ENCODE measurements at places on chromosomes 12 and 14.
A peak's percentile ranks its signal among the peaks of the same experiment; 100 is the strongest.

GRCh38 chr14:32508281-32508680 is 179.2 kb downstream of the AKAP6 start:
- peak; percentile 45 for DNase-seq

DNA sequence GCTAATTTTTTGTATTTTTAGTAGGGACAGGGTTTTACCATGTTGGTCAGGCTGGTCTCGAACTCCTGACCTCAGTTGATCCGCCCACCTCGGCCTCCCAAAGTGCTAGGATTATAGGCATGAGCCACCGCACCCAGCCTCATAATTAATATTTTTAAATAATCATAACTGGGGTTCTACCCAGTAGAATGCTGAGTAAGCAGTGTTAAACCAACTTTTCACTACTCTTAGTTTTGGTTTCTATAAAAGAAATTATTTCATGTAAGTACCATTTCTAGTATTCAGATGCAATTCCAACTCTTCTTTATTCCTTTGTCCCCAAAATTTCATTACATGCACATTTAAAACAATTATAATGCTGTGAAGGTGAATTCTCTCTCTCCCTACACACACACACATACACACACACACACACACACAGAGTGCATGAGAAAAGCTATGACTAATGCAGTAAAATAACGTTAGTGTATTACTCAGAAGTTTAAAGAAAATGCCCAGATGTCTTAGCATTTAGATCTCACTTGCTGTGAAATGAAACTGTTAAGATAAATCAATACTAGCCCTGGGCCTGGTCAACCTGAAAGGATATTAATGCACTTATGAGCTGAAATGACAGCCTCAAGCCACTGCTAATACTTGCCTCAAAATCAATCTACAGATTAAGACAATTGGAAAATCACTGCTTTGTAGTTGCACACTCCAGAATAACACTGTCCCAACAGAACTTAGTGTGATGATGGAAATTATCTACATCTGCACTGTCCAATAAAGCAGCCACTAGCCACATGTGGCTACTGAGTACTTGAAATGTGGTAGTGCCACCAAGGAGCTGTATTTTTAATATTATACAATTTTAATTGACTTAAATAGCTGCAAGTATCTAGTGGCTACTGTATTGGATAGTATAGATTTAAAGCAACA is 36.0 kb downstream of the PTPN21 start:
- peak; percentile 57 for DNase-seq

DNA sequence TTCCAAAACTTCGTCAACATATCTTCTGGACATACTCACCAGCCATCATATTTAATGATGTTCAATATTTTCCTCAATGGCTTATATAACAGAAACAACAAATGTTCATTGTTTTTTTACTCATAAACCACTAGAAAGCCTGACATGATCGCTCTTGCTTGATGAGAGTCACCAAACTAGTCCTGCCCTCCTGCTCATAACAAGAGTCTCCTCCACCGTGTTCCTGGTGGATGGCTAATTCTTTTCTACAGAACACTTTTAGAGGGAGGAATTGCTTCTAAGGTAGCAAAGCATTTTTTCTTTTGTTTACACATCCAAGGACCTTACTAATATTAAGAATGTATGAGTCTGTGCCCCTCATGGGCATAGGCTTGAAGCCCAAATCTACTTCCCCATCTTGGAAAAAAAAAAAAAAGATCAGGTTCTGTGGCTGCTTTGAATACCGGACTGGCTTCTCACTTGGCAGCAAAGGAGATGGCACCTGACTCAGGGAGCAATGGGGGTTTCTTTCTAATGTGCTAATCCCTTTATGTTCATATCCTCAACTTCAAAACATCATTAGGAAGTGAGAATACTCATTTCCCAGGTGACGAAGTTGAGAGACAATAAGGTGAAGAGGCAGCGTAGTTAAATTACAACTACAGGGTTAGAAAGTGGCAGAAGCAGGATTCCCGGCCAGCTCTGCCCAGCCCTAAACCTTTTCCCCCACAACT is 188.8 kb downstream of the EPS8 start:
- DNase-seq = no peak

DNA sequence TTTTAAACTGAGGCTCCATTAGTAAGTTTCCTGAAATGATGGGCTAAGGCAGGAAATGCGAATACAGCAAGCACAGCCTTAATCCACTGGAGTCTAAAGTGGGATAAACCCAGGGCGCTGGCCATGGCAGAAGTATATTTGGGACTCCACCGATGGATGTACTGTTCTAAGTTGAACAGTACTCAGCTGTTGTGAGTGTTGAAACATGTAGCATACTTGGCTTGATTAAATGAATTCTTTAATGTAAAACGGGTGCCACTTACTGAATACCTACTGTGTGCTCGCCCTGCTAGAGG is 996 bp downstream of the SSPN start:
- peak; percentile 62 for DNase-seq

DNA sequence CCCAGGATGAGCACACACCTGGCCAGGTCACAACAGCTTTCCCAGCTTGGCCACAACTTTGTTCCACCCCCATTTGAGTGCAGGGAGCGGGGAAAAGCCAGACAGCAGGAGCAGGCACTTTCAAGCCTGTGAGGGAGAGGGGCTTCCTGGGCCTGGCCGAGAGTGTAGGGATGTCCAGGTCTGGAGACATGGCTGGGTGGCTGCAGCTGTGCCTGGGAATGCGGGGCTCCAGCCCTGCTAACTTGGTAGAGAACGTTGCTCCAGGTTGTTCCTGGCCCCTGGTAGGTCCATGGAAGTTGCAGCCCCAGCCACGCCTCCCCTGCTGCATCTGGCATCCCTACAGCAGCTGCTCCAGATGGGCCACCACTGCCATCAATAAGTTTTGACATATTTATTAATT is 738.5 kb downstream of the SLC6A15 start:
- DNase-seq = no peak

GRCh38 chr12:67067453-67068203 is 201.5 kb upstream of the CAND1 start:
- no peak for DNase-seq

GRCh38 chr14:49930720-49931119 is 37.8 kb downstream of the ARF6 start:
- no peak for DNase-seq

GRCh38 chr14:62667421-62667914 is 377.8 kb downstream of the KCNH5 start:
- DNase-seq = peak; percentile 13

DNA sequence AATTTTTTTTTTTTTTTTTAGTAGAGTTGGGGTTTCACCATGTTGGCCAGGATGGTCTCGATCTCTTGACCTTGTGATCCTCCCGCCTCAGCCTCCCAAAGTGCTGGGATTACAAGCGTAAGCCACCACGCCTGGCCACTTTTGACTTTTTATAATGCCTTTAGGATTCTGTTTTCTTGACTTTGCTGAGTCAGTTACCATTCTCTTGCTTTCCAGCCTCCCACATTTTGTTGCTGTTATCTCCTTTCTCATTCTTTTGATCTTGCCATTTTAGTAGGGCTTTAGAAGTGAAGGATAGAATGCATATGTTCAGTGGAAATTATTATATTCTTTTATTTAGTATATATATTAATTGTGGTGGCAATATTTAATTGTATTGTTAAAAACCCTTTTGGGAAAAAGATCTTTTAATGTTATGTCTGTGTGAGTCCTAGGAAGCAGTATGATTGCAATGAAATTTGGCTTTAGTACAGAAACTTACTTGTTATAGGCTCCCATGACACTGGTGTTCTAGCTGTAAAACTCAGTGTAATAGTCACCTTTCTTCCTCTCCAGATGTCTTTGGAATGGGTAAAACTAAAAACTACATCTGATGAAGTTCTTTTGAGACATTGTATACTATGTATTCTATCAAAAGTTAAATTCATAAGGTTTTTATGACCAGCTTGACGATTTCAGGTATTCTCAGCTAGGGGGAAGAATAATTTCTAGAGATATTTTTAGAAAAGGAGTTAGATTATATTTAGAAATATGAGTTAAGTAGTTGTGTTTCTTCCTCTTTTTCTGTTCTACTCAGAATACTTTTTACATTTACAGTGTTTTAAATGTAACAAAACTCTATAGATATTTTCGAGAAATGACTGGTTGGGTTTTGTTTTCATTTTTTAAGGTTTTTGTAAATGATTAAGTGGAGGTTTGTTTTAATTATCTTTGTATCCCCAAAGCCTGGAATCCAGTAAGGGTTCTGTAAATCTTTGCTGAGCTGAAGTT is 74.7 kb downstream of the APAF1 start:
- no peak for DNase-seq

DNA sequence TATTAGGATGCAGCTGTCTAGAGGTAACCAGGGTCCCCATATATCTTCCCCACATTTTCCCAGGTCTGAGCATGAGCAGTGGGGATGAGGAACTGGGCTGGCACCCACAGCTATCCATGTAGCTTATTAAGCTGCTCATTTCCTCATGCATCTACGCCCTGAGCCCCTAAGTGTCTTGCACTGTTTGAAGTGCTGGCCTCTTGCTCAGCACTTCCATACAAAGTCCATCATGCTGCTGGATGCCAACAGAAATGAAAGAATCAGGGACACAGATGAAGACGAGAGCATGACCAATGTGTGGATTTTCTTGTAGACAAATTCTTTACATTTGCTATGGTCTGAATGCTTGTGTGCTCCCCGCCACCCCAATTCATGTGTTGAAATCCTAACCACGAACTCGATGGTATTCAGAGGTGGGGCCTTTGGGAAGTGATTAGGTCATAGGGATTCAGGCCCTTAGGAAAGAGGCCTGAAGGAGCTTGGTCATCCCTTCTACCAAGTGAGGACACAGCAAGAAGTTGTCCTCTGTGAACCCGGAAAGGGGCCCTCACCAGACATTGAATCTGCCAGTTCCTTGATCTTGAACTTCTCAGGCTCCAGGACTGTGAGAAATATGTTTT is 54.5 kb downstream of the C12orf75 start:
- peak; percentile 79 for DNase-seq

- DNase-seq = no peak
Observed at GRCh38 chr14:85280074-85280473, 249.9 kb upstream of the FLRT2 start.

GRCh38 chr12:9334041-9334692 is 126.0 kb upstream of the PZP start:
- DNase-seq = peak; percentile 50

- DNase-seq = peak; percentile 59
Observed at GRCh38 chr12:2138871-2139308, 86.1 kb downstream of the CACNA1C start.

GRCh38 chr12:94222351-94223084 is 74.1 kb downstream of the PLXNC1 start:
- DNase-seq = no peak
